NCI-H2029 (cell line): ENCODE measurements at places on chromosomes 1 and 21.

GRCh38 chr1:112628516-112628915, 8.9 kb downstream of the CAPZA1 start:
- DNase-seq, result no peak

DNA sequence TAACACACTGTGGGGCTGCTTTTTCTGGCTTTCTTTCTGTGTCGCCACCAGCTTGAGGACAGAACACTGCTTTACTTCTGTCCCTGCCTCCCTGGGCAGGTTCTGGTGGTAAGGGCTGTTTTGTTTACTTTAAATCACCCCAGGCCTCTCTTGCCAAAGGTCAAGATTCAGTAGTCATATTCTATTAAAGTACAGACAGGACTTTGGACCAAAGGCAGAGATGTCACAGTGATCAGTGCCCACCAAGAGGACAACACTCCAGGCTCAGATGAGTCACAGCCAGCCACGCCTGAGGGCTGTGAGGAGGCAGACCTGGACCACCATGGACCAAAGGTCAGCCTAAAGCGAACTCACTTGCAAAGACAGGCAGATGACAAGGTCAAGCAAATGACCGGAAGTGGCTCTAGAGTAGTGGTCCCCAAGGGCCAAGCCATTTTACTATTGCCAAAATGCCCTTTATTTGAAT, 200.0 kb downstream of the RHOU start:
- DNase-seq, result no peak

DNA sequence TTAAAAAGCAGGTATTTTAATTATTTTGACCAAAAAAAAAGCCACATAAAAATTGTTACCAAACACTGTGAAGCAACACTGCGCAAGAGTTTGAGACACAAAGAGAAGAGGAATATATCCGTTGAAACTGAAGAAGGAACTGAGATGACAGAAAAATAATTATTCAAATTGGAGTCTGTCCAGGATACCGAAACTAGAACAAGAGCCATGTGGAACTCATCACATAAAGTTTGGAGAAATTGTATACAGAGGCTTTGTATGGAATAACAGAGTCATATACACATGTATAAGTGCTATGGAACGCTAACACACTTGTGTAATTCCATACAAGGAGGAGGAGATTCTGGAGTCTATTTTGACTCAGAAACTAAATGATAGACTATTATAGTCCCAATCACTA, 675.1 kb upstream of the ADGRL2 start:
- no peak for DNase-seq

GRCh38 chr21:44899768-44900558, 20.7 kb downstream of the ITGB2 start:
- DNase-seq, result no peak
